Right renal pelvis (tissue), 4 donors: ENCODE measurements at places on chromosomes 6 and 20.

- DNase-seq = no peak
Observed at GRCh38 chr20:49345524-49345923, 67.7 kb upstream of the ZNFX1 start.

DNA sequence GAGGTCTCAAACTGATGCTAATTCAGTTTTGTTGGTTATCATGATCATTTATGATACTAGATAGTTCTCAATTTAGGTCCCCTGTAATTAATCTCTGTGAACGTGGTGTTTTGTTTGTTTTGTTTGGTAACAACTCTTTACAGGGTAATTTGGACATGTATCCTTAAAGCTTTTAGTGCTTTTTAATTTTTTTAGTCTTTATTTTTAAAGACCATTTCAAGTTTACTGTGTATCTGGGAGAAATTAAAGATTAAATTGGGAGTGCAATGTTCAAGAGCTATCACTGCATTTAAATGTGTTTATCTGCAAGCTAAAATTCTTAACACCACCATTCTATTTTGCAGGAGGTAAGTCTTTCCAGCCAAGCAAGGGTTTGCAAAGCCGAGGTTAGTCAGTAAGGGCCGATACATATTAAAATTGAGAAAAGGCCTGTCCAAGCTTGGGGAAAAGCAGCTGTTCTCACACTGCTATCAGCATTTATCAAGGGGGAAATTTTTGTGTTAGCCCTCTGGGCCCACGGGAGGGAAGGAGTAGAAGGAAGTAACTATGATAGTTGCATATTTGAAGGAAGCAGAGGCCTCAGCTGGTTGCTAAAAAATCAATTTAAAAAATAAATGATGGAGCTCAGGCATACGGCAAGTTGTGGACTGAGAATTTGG, 59.3 kb upstream of the ZNF217 start:
- DNase-seq = no peak

DNA sequence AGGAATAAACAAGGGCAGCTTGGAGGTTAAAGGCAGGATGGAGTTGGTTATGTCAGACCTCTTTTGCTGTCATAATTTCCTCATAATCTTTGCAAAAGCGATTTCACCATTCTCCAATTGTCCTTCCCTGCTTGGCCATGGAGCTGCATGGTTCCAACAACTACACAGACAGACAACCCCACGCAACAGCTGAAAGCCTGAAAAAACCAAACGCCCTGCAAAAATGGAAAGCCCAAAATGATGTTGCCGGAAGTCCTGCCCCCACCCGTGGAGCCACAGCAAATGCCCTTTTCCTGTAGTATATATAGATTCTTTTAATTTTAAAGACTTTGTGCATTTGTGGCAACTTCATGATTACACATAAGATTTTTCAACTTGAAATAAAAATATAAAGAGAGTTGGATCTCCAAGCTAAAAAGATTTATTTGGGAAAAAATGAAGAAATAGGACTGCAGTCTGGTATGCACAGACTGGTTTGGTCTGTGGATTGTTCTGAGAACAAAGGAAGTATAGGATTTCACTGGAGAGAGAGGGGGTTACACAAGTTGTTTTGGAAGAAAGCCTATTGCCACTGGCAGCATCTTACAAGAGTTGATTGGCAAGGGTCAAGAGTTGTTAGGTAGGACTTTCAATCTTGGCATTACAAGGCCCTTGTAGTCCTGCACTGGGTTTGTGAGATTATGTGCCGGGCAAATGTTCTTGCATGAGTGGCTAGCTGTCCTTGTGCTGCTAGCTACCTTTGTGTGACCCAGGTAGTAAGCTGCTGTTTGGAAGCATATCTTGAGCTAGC, 190.0 kb downstream of the C6orf118 start:
- DNase-seq = no peak

GRCh38 chr20:54195483-54196472, 12.1 kb upstream of the PFDN4 start:
- DNase-seq = no peak

DNA sequence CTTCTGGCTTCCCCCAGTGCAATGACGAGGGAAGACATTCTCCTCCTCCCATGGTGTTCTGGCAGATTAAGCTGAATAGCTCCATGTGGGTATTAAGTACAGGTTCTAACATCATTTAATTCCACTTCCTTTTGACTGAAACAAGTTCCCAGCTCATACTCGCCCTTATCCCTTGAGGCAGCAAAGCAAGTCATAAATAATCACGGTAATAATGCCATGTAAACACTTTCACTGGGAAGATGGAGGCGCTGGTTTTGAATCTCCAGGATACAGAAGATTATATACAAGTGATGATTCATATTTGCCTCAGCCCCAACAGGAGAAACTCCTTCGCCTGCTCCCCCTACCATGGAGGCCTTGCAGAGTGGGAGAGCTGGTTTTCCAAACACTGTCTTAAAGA, 141.3 kb downstream of the PXDC1 start:
- no peak for DNase-seq

- no peak for DNase-seq
Observed at GRCh38 chr6:15048367-15048766, 197.5 kb upstream of the JARID2 start.

DNA sequence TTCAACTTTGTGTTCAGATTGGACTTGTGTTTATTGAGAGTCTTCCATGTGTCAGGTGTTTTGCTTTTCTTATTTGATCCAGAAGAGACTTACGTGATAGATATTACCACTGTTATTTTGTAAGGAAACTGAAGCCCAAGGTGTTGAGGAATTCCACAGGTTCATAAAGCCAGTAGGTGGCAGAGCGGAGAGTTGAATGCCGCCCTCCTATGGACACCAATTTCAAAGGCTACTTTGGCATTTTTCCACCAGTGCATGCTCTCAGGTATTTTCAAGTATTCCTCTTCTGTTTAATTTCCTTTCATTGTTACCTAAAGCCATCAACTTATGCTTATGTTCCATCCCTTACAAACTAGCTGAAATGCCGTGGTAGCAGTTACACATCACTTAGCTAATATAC, 14.0 kb upstream of the COL10A1 start:
- no peak for DNase-seq

DNA sequence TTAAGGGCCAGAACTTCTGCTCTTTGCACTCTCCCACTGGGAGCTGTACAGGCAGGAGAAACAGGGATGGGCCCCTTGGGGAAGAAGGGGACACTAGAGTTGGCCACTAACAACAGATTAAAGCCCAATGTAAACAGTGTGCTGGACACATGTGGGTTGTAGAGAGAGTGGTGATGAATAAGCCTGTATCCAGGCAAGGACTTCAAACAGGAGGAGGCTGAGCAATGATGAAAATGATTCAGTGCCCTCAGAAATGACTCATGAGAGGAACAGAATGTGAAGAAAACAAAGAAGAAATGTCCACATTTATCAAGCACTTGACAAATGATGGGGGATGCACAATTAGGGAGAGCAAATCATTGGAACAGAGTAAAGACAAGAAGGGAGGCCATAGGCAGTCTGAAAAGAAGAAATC, 242.3 kb downstream of the TBX18 start:
- DNase-seq = no peak

DNA sequence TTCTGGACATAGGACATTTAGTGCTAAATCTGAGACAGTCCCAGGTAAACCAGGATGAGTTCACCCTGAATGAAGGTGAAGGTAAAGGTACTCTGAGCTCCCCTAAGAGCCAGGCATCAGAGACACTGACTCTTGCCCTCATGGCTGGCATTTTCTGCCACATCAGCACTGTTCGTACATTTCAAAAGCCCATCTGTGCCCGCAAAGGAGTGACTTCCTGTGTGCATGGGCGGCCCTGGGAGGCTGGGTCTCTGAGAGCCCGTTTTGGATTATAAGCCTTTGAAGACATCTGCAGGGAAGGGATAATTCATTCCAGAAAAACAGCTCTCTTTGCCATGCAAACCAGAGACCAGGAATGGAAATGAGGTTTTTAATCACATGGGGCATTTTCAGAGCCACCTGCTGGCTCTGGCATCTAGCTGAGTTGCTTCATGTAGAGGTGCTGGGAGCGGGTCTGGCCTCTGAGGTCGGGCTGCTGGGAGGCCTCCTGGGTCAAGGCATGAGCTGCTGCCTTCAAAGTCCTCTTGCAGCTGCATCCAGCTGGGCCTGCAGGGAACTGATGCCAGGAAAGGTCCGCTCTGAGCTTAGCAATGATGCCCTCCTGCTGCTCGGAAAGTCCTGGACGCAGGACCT, 348.3 kb downstream of the DHX35 start:
- DNase-seq = no peak

- DNase-seq = no peak
Observed at GRCh38 chr6:156601152-156602065, 175.8 kb upstream of the ARID1B start.

DNA sequence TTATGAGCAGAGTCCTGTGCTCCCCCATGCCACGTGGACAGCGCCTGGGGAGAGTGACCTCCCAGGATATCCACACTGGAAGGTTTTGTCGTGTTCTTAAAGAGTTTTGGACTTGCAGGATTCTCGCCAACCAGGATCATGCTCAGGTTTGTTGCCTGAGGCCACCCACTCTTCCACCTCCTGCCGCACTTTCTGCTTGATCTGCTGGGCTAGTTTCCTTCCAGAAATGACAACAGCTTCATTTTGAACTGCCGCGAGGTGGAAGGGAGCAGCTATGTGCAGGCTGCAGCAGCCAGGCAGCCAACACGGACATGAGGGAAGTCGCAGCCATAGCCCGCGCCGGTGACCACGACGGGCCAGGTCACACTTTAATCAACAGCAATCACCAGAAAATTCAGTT, 27.7 kb upstream of the SEC63 start:
- DNase-seq = no peak

DNA sequence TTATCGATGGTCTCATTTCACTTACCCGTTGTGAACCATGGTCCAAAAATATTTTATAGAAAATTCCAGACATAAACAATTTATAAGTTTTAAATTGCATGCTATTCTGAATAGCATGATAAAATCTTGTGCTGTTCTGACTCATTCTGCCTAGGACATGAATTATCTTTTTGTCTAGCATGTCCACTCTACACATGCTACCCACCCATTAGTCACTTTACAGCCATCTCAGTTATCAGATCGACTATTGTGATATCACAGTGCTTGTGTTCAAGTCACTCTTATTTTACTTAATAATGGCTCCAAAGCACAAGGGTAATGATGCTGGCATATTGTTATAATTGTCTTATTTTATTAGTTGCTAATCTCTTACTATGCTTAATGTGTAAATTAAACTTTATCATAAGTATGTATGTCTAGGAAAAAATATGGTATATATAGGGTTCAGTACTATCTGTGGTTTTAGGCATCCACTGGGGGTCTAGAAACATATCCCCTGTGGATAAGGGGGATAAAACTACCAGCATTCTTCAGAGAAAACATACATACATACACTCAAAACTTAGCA, 252.0 kb upstream of the HTR1E start:
- no peak for DNase-seq

- no peak for DNase-seq
Observed at GRCh38 chr20:925516-925915, 9.4 kb upstream of the ANGPT4 start.

DNA sequence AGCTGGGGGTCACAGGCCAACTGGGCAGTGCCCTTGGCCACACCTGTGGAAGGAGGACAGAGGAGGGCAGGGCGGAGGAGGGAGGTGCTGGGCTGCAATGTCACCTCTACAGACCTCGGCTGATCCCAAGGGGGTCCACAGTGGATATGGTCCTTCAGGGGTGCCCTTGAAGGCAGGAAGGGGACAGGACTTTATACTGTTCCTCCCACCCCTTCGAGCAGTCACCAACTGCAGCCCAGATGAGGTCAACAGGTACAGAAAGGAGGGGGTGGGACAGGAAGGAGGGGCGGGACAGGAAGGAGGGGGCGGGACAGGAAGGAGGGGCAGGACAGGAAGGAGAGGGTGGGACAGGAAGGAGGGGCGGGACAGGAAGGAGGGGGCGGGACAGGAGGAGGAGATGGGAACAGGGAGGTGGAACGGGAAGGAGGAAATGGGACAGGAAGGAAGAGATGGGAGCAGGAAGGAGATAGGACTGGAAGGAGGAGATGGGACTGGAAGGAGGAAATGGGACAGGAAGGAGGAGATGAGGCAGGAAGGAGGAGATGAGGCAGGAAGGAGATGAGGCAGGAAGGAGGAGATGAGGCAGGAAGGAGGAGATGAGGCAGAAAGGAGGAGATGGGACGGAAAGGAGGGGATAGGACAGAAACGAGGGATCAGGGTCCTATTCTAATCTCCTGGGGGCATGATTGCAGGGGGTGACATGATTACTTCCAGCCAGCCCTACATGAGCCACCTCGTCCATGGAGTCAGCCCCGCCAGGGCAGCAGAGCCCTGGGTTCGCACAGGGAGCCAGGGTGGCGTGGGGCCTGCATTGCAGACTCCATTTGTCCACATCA, 19.4 kb upstream of the MRGBP start:
- DNase-seq = no peak

- DNase-seq = no peak
Observed at GRCh38 chr6:152588456-152588855, 48.7 kb downstream of the SYNE1 start.

- peak; percentile 47 for DNase-seq
Observed at GRCh38 chr20:5845681-5846615, 95.7 kb downstream of the SHLD1 start.

DNA sequence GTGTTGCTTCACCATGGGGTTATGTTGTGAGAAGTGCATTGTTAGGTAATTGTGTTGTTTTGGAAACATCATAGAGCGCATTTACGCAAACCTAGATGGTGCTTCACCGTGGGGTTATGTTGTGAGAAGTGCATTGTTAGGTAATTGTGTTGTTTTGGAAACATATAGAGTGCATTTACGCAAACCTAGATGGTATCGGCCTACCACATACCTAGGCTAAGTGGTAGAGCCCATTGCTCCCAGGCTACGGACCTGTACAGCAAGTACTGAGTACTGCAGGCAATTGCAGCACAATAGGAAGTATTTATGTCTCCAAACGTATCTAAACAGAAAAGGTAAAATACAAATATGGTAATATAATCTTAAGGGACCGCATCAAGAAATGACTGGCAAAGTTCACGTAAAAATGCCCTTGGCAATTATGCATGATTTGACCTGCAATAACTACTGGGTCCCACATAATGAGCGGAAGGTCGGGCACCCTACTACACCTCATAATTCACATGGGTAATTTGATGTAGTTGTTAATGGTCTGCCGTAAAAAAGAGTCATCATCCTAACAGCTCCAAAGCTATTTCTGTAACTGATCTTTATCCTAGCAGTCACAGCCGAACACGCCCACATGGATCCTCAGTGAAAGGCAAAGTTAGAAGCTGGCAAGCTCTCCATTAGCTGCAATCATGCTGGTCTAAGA, 76.0 kb downstream of the RSPH3 start:
- DNase-seq = no peak

GRCh38 chr6:82322386-82322785, 41.2 kb upstream of the TPBG start:
- no peak for DNase-seq

- DNase-seq = no peak
Observed at GRCh38 chr6:125587666-125588632, 161.5 kb upstream of the HEY2 start.

DNA sequence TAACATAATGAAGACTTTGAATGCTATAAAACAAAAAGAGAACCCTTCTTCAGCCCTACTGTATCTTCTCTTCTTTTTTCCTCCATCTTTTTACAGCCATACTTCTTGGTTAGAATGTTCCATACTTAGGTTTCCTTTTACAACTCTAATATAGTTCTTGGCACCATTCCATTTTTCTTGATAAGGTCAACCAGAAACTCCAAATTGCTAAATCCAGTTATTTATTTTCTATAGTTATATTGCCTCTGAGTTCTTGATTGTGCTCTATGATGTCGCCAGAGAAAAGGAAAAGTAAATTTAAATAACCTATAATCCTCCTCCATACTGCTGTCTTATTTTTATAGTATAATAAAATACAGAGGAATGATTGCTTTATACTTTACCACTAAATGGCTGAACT, 26.7 kb upstream of the COL10A1 start:
- no peak for DNase-seq

- no peak for DNase-seq
Observed at GRCh38 chr20:42483730-42484303, 705.9 kb downstream of the PTPRT start.
